Renal cortex interstitium (tissue), 15 donors: ENCODE measurements at places on chromosomes 1 and 21. TPM values are rescaled to one million over a fixed set of nuclear protein-coding genes. Genes with fewer than 3 reads are reported as not detected.
A peak's percentile ranks its signal among the peaks of the same experiment; 100 is the strongest.

- no peak for DNase-seq
These were observed 4.5 kb downstream of the WNT2B start for GRCh38 chr1:112513112-112513870.

GRCh38 chr21:27425172-27425571 lies 458.3 kb upstream of the ADAMTS5 start:
- DNase-seq: no peak

DNA sequence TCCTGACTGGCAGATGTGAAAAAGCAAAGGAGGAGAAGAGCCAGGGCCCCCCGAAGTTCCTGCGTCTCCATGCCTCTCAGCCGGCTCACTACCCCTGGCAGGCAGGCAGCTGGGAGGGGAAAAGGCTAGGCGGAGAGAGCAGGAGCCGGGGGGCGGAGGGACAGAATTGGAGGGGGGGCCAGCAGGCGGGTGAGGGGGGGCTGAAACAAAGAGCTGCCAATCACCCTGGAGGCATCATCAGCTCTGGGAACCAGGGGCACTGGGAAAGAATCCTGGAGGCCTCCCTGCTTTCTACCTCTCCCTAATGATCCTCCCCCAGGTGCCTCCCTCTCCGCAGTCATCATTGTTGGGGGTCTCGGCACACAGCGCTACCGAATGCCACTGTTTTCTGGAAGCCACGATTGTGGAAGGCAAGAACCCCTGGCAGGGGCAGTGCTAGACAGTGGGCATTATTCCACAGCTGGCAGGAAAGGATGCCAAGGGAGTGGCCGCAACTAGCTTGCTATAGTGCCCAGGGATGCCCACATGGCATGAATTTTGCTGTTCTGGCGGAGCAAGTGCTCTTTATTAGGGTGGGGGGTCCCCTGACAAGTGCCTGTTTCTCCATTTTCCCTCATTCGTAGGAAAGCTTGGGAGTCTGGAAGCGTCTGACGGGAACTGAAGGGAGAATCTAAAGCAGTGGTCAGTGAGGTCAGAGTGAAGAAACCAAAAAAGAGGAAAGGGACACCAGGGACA lies at the start of gene THBS3:
THBS3 (minus strand) TSS at position 92 of the 735 bp plus-strand sequence; CDS start at position 71, 21 bp downstream.
- DNase-seq: no peak

- DNase-seq: no peak
These were observed 7.2 kb upstream of the GUCA2A start for GRCh38 chr1:42171679-42172266.

DNA sequence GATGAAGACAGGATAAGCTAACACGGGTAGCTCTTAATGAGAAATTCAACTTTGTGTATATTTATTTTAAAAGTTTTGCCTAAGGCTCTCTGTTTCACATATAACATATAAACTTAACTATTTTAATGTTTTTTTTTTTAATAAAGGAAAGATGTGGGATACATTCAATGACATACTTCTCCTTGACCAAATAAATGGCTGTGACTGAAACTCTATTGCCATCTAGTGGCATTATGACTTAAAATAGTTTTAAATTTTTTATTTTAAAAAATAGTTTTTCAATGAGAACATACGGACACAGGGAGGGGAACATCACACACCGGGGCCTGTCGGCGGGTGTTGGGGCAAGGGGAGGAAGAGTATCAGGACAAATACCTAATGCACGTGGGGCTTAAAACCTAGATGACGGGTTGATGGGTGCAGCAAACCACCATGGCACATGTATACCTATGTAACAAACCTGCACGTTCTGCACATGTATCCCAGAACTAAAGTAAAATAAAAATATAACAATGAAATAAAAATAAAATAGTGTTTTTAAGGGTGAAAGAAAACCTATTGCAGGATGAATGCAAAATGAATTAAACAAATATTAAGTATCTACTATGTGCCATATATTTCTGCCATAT lies 83.4 kb downstream of the LYST start:
- DNase-seq: no peak

- DNase-seq: no peak
These were observed 43.9 kb downstream of the WNT9A start for GRCh38 chr1:227903614-227904501.

- peak; percentile 38 for DNase-seq
These were observed 29.3 kb downstream of the AK2 start for GRCh38 chr1:33007190-33008050.

- DNase-seq: no peak
These were observed 181.2 kb upstream of the SGIP1 start for GRCh38 chr1:66352792-66353191.

GRCh38 chr1:198155253-198155652 lies 1.5 kb upstream of the NEK7 start:
- DNase-seq: no peak

- DNase-seq: no peak
These were observed 134.8 kb downstream of the AKT3 start for GRCh38 chr1:243715285-243715684.

GRCh38 chr21:27388825-27389224 lies 421.9 kb upstream of the ADAMTS5 start:
- DNase-seq: no peak

DNA sequence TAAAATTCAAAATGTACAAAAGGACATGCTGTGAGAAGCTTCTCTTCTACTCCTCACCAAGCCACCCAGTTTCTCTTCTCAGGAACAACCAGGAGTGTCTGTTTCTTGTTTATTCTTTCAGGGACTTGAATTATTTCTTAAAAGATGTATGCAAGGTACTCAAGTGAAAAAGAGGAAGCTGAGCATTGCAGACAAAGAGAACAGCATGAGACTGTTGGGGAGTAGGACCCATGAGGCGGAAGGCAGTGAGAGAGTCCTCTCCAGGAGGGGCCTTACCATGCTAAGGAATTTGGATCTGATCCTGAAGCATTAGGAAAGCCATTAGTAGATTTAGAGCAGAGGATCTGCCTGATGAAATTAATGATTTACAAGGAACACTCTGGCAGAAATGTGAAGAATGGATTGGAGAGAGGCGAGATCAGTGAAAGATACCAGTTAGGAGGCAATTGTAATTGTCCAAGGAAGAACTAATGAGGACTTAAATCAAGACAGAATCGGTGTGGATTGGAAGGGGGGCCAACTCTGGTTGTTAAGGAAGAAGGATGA lies 14.7 kb upstream of the SSX2IP start:
- no peak for DNase-seq

- DNase-seq: no peak
These were observed 589.1 kb upstream of the ADAMTS5 start for GRCh38 chr21:27555996-27556395.

GRCh38 chr1:6461051-6461530 lies 4.9 kb downstream of the TNFRSF25 start:
- DNase-seq: no peak

GRCh38 chr1:63713041-63713440 lies 60.8 kb upstream of the ROR1 start:
- no peak for DNase-seq

DNA sequence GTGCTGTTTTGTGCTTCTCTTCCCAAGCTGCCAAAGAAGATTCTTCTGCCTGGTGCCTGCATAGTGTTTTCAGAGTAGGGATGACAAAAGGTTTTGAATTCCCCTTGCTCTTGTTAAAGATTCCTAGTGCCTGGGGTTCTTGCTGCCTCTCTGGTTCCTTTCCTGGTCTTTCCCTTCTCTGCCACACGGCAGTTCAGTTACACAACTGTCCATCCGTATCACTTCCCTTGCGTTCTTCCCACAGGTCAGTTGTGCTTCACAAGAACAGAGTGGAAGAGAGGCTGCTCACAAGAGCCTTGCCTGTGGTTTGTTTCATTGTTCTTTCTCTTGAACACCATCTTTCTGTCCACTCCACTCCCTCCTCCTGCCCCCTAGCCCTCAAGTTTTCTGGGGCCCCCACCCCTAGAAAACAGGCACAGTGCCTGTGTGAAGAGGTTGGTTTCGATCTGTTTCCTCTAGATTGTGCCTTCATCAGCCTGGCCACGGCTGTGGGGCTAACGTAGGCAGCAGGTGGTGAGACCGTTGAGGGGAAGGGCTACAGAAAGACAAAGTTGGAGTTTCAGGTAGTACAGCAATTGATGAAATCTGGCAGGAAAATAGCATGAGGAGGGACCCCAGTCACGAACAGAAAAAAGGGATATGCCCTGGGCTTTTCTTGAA lies 5.8 kb downstream of the VASH2 start:
- DNase-seq: no peak

- no peak for DNase-seq
These were observed 14.1 kb downstream of the F5 start for GRCh38 chr1:169572187-169572586.

DNA sequence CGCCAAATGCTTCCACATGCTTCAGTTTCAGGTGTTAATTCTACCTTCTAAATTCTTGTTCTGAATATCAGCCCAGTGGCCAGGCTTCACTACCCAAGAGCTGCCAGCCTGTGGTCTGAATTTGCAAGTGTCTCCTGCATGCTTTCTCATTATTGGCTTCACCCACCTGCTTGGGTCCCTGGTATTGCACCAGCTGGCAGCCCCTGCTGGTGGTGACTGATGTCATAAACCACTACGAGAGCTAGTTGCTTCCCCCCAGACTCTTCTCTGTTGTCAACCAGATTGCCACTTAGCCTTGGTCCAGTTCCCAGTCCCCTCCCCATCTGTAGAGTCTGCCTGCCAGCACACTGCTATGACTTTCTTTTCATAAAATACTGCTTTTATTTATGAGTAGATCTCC lies 197.7 kb upstream of the DUSP10 start:
- no peak for DNase-seq

DNA sequence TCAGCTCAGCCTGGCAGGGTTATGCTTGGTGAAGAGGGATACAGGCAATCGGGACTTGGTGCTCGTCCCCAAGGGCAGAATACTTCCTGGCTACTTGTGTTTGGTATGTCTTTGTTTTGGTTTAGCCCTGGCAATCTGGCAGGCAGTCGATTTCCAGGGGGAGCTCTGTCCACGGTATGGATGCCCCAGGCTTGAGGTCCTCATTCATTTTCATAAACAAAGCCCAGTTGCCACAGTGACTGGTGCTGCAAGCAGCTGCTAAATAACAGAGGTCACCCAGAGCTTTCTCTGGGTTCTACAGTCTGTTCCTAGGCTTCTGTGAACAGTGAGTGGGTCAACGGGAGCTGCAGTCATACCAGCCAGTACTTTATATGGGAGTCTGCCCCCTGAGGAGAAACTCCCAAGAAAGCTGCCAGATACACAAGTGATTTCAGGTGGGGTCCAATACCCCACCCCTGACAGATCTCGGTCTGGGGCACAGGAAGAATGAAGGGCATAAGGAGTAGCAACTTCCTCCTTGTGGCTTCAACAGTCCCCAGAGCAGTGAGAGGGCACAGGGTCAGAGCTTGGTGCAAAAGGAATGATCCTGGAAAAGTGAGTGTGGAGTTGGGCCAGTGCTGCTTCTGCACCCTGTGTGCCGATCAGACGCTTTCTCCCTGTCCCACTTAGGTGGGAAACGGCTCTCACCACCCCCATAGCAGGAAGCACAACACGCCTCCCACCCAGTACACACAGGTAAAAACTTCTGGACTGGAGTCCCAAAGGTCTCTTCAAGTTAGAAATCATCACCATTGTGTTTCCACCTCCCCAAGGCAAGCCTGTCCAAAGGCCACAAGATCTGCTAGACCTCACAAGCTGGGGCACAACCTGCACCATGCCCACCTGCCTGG lies 55.5 kb downstream of the TGFBR3 start:
- no peak for DNase-seq

GRCh38 chr1:64811131-64811530 lies 66.3 kb downstream of the RAVER2 start:
- DNase-seq: no peak

DNA sequence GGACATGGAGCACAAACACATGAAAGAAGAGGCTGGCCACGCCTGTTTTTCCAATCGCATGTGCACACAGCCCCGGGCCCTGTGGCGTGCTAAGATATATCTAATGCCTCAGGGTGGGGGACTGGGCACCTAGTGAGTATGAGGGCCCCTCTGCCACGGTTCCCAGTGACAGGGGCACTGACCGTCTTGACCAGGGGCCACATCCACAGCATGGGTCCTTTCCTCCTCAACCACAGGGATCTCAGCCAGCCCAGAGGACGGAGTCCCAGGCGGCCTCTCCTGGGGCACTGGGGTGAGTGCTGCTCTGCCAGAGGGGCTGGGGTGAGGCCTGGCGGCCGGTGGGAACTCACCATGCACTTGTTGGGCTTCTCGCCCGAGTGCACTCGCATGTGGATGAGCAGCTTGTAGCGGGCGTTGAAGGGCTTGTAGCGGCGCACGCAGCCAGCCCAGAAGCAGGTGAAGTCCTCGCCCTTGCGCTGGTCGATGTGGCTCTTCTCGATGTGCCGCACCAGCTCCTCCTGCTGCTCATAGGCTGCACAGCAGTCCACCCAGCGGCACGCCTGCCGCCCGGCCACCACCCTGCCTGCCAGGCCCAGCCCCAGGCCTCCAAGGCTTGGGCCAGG lies 134.7 kb downstream of the DMRTB1 start:
- DNase-seq: no peak

DNA sequence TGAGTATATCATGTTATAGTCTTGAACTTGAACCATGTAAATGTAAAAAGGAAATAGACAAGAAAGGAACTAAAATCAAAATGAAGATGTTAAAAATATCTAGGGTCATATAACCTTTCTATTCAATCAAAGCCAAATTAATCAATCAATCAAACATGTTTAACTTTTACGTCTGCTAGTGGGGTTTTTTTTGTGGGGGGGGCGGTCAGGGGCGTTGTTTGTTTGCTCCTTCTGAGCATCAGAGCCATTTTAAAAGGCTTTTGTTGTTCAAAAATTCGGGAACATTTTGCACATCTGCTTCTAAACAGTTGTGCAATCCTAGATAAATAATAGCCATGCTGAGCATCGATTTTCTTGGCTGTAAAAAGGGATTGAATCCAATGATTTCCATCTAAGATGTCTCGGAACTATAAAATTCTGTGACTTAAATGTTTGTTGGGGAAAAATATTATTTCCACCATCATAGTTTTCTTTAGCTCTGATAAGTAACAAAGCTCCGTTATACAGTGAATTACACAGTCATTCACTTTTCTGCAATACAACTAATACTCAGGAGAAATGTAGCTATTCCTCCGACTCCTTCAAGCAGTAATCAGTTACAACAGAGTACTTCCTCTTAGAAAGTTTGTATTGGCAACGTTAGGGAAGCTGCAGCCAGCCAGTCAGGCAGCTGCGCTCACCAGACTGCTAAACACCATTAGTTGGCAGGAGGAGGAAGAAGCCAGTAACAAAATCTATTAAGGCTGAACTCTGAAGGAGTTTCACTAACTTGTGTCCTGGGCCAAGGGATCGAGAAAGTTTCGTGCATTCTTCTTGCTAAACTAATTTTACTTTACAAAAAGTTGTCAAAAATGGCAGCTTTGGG lies 2.2 kb downstream of the SPATA6 start:
- DNase-seq: no peak

DNA sequence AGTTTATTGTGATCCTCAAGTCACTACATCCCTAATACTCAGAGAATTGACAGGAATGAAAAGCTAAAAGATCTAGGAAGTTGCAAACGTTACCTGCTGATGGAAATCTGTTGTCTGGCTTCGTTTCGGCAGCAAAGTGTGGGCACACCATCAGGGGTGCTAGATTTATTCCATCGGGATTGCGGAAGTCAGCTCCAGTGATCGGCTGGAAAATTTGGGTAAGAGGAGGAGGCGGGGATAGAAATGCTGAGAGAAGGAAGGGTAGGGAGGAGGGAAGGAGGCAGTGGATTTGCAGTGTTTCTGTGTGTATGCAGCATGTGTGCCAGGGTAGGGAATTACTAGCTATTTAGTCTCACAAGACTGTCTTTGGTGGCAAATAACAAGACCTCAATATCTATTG lies at the start of gene CTSK:
CTSK (minus strand) TSS at position 140 of the 400 bp plus-strand sequence. CDS start 1,455 bp downstream, outside the sequence.
- DNase-seq: no peak

The RPS8 gene
- polyA plus RNA-seq: 2,364 TPM

The POU3F1 gene
- 0.91 TPM for polyA plus RNA-seq

The LCE6A gene
- not detected for polyA plus RNA-seq

The DAB1 gene
- 6.3 TPM for polyA plus RNA-seq

The VAV3 gene
- polyA plus RNA-seq: 149 TPM

The FHAD1 gene
- polyA plus RNA-seq: 6.5 TPM

The OR2L8 gene
- polyA plus RNA-seq: not detected

The STYXL2 gene
- polyA plus RNA-seq: 0.73 TPM

The ARHGEF2 gene
- polyA plus RNA-seq: 75.4 TPM

The SLC9C2 gene
- 1.3 TPM for polyA plus RNA-seq
